ENCODE measurements at places on chromosomes 11 and 22. TPM values are rescaled to one million over a fixed set of nuclear protein-coding genes. Genes with fewer than 3 reads are reported as not detected.

DNA sequence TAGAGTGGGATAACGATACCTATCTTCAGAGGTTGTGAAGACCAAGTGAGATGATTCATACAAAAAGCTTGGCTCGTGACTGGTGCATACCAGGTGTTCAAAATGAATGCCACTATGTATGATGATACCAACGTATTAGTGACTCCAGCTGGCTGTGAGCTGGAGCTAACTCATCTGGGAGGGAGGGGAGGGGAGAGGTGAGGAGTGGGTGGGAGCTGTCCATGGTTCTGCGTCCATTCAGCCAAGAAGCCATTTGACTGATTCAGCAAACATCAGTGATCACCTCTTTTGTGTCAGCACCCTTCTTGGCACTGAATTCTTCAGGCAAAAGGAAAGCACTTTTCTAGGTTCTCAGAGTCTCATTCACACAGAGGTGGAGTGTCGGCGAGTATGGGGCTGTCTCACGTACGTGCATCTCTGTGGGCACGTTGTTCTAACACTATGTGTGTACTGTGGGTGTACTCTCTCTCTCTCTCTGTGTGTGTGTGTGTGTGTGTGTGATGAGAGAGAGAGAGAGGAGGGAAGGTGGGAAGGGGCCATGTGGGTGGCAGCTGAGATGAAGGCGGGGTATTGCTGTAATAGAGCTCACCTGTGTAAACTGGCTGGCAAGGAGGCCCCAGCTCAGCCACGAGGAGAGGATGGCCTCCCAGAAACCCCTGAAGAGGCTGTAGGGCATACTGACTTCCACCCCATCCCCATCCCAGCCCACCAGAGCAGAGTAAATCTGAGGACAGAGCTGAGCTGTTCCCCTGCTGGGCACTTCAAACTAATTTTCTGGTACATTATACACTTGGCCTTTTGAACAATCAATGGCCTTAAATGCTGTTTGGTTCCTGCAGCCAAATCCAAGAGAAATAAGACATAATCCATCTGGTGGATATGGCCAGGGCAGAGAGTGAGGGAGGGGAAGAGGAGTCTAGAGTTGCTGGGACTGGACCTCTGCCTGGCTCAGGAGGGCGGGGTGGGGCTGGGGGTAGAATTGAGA, 96.1 kb upstream of the THY1 start:
- peak; percentile 64 for DNase-seq

GRCh38 chr11:134942681-134943080, 530.6 kb upstream of the B3GAT1 start:
- no peak for DNase-seq

DNA sequence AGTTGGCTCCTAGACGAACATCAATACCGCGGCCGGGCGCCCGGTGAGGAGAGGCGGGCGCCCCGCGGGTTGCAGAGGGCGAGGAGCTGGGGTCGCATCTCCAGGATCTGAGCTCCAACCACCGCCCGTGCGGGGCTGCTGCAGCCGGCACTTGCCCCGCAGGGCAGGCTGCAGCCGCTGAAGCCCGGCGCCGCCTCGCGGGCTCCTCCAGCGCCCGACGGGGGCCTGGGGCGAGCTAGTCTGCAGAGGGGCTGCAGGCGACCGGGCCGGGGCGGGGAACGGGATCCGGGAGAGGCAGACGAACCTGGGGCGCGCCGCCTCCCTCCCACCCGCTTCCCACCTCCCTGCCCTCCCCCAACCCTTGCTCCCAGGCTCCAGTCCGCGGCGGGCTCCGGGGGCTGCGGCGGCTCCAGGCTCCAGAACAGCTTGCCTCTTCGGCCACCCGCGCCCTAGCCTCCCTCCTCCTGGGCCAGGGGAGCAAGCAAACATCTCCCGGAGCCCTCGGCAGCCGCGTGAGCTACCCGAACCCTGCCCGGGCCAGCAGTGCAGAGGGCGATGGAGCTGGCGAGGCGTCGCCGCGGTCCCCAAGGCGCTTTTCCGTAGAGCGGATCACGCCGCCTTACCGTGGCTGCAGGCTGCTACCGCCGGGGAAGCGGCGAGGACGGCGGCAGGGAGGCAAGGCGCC, 802 bp downstream of the TENM4 start:
- peak; percentile 47 for DNase-seq

- DNase-seq = no peak
Measured at GRCh38 chr11:35289821-35290220, 129.5 kb downstream of the SLC1A2 start.

JAML gene
- total RNA-seq = 0.31 TPM

NXPE2 gene
- 0.33 TPM for total RNA-seq

OR51I1 gene
- total RNA-seq = 1.2 TPM

LRRC56 gene
- 2.6 TPM for total RNA-seq

Data from endothelial cell (in vitro differentiated cells).